ENCODE measurements at places on chromosomes 6 and 20. TPM values are rescaled to one million over a fixed set of nuclear protein-coding genes. Genes with fewer than 3 reads are reported as not detected.

DNA sequence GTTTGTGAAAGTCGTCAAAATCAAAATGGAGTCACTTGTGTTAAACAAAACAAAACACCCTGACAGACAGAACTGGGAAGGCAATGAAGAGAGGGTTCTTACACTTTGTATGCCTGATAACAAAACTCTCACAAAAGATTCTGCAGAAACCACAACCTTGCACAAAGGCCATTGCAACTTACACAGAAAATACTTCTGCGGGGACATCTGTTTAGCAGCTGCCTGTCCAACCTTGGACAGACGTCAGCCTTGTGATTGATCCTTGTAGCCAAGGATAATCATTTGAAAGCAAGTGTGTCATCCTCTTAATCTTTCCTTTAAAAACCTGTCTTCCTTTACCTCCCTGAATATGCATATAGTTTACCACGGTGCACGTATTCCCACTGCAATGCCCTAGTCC, 17.0 kb upstream of the SLC22A3 start:
- DNase-seq = no peak

GRCh38 chr6:27591699-27592480, 119.0 kb upstream of the ZNF184 start:
- DNase-seq = no peak

DNA sequence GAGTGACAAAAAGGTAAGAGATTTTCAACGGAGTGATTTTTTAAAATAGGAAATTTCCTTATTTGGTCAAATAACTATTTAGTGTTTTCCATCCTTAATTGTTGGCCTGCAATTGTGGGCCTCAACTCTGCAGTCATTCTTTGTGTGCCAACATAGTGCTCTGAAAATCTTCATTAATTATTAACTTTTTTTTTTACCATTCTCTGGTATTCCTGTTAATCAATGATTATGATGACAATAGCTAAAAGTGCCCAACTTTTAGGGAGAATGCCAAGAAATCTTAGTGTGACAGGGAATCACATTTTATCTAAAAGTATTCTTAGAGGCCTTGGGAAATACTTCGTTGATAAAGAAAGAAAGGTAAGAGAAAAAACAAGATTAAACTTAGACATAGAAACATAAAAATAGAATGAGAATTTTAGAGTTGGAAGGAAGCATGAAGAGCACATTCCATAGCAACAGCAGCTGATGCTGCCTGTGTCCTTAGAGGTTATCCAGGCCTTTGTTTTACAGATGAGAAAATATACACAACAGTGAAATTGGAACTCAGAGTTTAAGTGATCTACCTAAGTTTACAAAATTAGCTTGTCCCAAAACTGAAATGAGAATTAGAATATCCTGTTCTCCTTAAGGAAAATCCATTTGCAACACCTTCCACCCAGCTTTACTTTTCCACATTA, 1.2 kb downstream of the GPRC6A start:
- no peak for DNase-seq

KIAA0408 gene
- 11.6 TPM for total RNA-seq

DNA sequence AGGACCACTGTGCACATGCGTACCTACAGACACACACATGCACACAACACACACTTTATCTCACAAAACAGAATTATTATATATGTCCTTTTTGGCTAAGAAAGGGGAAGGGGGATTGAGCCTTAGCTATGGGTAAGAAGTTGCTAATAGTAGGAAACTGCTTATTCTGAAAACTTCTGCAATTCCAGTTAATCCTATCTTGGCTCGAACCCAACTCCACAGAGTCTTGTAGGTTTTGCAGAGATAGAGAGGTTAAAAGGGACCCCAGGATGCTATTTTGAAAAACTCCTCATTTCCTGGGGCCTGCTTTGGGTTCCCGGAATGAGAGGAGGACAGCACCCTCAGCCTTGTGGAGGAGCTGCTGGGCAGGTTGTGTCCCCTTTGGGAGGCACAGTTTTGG, 233.8 kb downstream of the CLIC5 start:
- DNase-seq = no peak

GRCh38 chr6:90387826-90388225, 91.2 kb upstream of the BACH2 start:
- no peak for DNase-seq

- DNase-seq = no peak
Measured at GRCh38 chr6:82097676-82098075, 149.9 kb downstream of the IBTK start.

DNA sequence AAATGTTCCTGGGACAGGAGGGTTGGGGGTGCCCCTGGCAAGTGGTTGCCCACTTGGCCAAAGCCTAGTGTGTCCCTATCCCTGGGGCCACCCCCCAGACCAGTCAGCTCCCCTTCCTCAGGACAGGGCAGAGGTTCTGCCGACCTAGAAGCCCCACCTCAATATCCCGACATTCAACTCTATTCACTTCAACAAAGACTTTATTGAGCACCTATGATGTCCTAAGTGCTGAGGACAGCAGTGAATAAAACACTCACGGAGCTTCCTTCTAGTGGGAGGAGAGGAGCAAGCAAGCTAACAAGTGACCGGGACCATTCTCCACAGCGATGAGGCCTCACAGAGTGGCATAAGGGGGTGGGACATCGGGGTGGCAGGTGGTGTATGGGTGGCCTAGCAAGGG, 52.7 kb downstream of the GRM4 start:
- no peak for DNase-seq

SLC32A1 gene
- not detected for total RNA-seq

SCRT2 gene
- total RNA-seq = not detected

DNA sequence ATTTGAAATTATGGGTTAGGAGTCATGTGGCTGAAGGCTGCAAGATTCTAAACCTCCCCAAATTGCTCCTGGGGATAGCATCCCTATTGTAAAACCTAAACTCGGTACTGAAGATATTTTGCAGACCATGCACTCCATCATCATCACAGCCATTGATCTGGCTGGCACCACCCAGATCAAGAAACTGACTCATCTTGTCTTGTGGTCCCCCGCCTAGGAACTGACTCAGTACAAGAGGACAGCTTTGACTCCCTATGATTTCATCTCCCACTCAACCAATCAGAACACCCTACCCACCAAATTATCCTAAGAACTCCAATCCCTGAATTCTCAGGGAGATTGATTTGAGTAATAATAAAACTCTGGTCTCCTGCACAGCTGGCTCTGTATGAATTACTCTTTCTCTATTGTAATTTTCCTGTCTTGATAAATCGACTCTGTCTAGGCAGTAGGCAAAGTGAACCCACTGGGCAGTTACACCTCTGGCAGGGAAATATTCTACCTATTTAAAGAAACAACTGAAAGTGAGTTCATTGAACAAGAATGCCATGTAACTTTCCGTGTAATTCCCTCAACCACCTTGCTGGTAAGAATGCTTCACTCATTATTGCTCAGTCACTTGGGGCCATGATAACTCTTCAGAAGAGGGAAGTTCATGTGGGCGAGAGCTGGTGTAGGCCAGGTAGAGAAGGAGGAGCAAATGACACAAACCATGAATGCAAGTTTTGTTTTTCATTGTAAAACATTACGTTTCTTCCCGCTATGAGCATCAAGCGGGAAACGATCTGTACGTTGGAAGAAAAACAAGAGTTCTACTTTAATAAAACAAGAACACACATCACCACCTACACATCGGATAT, 602.9 kb upstream of the ARID1B start:
- DNase-seq = peak; percentile 49

GRCh38 chr6:157779705-157780604, 43.1 kb upstream of the SNX9 start:
- DNase-seq = no peak

DNA sequence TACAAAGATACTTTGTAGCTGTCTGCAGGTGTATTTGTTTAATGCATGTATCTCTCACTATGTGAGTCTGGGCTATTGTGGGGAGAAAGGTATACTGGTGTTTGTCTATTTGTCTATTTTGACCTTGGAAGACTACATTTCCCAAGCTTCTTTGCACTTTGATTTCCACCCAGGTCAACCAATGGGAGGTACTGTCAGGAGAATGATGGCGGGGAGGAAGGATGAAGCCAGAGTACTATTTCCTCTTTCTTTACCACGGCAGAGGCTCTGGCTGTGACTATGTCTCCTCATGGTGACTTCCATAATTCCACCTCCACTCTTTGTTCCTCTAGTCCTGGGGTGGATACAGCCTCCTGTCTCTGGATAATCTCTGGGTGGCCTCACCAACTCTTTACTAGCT, 23.1 kb downstream of the LBP start:
- DNase-seq = no peak

- no peak for DNase-seq
Measured at GRCh38 chr6:138963531-138963930, 24.5 kb downstream of the REPS1 start.

All from activated CD4-positive, alpha-beta memory T cell treated with anti-CD3 and anti-CD28 coated beads, Interleukin-2, amount 10 ng/mL, durations not matched to agents 7 days and 5 days (primary cell).